H7 (cell line): ENCODE measurements at places on chromosomes 16 and 17. TPM values are rescaled to one million over a fixed set of nuclear protein-coding genes. Genes with fewer than 3 reads are reported as not detected.

CETP gene
- not detected in 2 replicates for total RNA-seq

TNFRSF13B gene
- total RNA-seq, result 0.21 TPM in 1 of 2 replicates, not detected in the other

DDX19B gene
- total RNA-seq, result 23.5 and 28.0 TPM in 2 replicates

RNF227 gene
- total RNA-seq, result 0.17 and 2.0 TPM in 2 replicates

SRP68 gene
- 31.4 and 33.4 TPM in 2 replicates for total RNA-seq

MLST8 gene
- total RNA-seq, result 25.4 and 28.6 TPM in 2 replicates

NOD2 gene
- total RNA-seq, result 0.33 TPM in 1 of 2 replicates, not detected in the other

KRTAP4-9 gene
- total RNA-seq, result not detected in 2 replicates

CD19 gene
- 1.2 and 1.9 TPM in 2 replicates for total RNA-seq

KRT39 gene
- total RNA-seq, result not detected in 2 replicates

DNA sequence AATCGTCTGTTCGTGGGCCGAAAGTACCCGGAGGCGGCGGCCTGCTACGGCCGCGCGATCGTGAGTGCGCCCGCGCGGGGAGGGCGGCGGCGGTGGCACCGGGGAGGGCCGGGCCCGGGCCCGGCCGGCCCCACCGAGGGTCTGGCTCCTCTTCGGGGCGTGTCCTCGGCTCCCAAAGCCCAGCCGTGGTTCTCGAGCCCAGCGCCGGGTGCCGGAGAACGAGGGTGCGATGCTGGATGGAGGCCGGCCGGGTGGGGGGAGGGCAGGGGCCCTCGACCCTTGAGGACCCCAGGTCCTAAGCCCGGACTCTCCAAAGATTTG, 375 bp downstream of the STUB1 start:
- DNase-seq, result peak; percentile 73

GRCh38 chr17:67400193-67400592, 23.1 kb downstream of the PITPNC1 start:
- no peak for DNase-seq

DNA sequence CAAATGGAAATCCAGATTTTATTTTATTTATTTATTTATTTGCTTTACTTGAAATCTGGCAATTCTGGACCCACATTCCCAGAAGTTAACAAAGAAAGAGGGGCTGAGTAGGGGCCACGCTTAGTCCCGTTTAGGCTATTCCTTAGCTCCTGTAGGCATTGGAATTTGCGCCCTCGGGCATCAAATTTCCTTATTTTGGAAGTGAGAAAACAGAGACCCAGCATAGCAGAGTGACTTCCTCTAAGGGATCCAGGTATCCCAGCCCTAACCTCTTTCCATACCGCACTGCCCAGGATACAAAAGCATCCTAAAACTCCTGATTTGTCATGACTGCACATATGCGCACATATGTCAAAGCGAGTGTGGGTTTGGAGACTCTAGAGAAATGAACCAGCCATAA, 19.0 kb upstream of the SMG1 start:
- no peak for DNase-seq

GRCh38 chr16:48955837-48956236, 325.8 kb downstream of the CBLN1 start:
- no peak for DNase-seq

GRCh38 chr16:11684231-11685025, 16.2 kb downstream of the SNN start:
- no peak for DNase-seq

GRCh38 chr17:34252095-34252443, 3.0 kb upstream of the CCL2 start:
- DNase-seq, result no peak

GRCh38 chr17:2030779-2031163, 818 bp downstream of the DPH1 start:
- DNase-seq, result no peak

- no peak for DNase-seq
Observed at GRCh38 chr16:78709137-78709884, 609.9 kb downstream of the WWOX start.

GRCh38 chr17:55348749-55349354, 72.8 kb downstream of the MMD start:
- peak; percentile 32 for DNase-seq

GRCh38 chr17:38415250-38416194, 12.7 kb upstream of the ARHGAP23 start:
- DNase-seq, result peak; percentile 90

DNA sequence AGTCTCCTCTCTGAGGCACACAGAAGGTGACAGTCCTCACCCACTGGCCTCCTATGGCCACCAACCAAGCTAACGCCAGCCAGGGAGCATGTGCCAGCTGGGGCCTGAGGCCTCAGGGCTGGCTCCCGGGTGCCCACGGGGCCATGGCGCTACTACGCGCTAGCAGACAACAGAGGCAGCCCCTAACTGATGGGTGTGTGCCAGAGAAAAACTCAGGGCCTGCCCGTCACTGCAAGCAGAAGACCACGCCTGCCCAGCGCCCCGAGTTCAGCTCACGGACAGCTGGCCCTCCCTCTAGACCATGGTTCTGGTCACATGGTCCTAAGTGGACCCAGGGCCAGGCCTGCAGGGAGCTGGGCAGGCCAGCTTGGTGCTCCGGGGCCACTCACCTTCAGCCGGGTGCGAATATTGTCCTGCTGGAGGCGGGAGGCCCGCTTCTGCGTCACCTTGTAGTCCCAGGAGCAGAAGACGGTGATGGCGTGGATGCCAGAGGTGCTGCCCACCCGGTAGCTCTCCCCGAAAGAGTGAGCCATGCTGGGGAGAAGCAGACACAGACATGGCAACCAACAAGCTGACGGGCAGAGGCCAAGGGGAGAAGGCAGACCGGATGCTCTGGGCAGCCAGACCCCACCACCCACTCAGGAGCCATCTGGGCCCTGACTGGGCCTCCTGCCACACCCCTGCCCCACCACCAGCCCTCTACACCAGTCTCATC, 6.2 kb downstream of the TMC6 start:
- peak; percentile 39 for DNase-seq

DNA sequence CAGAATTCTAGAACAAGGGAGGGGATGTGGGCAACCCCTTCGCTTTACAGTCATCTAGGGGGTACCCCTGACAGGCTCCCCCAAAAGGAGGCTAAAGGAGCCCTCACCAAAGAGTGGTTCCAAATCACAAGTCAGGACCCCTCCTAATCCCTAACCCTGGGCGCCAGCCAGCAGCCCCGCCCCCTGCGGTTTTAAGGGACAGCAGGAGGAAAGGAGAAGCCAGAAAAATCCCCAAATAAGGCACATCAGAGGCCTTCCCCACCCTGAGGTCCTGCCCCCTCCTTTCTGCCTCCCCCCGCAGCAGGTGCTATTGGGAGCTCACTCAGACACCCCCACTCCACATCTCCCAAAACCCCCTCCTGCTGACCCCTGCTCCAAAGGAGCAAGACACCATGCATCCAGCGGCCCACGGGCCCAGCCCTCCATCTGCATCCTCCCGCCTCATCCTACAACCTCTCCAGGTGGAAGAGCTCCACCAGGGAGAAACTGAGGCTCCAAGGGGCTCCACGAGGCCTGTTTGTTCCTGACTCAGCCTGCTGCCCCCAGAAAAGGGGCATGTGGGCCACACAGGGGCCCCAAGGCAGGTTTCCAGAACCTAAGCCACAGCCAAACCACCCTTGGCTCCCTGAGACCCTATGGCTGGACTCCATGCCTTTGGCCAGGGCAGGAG, 93.5 kb downstream of the GOSR1 start:
- peak; percentile 47 for DNase-seq

DNA sequence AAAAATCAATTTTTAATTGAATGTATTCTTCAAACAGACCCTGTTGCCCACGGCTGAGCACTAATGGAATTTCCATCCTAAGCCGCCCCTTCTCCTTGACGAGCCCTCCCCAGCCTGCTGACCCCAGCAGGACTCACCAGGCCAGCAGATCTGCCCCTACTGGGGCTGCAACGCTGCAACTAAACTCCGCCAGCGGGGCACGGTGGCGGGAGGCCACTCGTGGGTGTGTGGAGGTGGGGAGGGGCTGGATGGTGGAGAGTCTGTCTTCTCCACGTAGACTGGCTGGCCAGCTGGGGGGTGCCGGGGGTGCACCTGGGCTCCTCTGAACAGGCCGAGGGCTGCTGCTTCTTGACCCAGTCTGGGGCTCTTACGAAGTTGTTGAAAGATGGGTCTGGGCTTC, 67.8 kb downstream of the ENGASE start:
- no peak for DNase-seq

GRCh38 chr17:36791942-36792475, 145.3 kb upstream of the LHX1 start:
- peak; percentile 38 for DNase-seq

- DNase-seq, result no peak
Observed at GRCh38 chr16:85931596-85932402, 32.8 kb downstream of the IRF8 start.

DNA sequence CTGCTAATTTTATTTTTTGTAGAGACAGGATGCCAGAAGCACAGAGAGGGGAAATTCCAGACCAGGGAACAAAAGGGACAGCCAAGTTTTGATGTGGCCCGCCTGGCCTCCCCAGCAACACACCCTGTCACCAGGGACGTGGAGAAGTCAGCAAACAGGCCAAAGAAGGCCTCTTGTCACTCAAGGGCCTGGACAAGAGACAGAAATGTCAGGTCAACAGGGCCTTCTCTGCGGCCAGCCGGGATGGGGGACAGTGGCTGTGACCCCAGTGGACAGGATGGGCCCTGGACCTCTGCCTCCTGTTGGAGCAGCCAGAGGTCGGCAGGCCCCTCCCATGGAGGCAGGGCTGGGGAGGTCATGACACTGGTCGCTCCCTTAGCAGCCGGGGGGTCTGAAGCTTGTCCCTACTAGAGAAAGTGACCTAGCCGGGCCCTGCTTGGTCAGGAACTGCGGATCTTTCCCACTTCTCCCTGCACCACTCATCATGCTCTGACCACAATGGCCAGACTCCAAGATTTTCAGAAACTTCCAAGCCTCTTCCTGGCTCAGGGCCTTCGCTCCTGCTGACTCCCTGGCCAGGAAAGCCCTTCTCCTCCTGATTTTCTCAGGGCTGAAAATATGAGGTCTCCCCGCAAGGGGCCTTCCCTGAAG, 9.2 kb upstream of the TVP23A start:
- DNase-seq, result peak; percentile 43

DNA sequence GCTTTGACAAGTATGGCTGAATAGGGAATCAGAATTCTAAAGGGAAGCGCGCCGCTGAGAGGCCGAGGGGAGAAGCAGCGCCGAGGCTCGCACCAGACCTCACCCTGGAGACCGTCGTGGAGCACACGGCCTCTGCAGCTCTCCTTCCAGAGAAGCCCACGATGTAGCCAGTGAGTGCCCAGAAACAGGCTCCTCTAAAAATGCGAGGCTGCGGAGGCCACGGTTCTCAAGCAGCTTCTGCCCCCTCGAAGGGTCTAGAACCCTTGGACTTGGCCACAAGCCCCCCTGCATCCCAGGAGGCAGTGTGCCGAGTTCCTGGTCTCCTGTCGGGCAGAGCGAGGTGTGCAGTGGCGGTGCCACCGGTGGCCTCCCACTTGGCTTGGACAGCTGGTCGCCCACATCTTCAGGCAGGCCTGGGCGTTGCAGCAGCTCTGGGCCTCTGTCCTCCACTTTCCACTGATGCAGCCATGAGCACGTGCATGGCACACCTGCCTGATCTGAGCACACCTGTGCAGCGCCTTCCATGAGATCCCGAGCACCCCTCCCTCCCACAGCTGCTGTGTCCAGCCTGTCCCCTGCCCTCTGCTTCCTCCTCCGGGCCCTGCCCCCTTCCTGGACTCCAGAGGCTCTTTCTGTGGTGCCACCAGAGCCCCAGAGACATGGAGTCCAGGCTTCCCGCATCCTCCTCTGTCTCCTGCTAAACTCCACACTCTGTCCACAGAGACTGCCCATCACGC, 18.9 kb upstream of the WDR45B start:
- DNase-seq, result no peak

DNA sequence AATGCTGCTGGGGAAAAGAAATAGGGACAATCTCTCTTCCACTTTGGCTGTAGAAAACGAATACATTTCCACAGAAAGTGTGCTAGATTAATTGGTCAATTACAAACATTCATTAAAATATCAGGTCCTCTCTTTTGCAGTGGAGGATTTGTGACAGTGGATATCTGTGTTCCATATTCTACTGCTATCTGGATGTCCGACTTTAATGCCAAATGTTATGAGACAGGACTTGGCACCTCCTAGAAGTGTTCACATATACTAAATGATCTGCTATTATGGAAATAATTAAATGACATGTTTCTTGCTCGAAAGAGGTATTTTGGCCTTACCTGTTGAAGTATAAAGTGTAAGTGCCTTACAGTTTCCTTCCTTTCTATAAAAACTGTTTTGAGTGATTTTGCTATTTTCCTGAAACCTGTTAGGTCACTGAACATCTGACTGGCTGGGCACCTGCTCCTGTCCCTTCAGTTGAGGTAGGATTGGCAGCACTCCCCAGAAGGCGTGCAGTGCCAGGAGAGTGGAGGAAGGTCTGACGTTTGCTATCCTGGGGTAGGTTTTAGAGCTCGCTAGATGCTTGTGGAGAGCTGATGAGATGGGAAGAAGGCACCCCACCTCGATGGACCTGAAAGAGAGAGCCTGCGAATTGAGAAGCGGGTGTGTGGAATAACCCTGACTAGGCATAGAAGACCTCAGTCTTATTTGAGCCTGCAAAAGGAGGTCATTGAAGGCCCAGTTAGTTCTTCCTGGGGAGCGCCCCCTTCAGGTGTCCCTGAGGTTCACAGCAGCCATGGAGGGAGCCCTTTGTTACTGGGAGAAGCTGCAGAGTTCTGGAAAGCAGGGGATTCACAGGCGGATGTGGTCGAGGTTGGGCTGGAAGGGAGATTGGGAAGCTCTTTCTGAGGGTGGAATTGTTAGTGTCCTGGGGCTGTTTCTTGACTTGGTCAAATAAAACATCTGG, 159.4 kb upstream of the ZNF267 start:
- DNase-seq, result peak; percentile 70

GRCh38 chr17:36002631-36003030, 1.3 kb upstream of the CCL15 start:
- DNase-seq, result no peak

DNA sequence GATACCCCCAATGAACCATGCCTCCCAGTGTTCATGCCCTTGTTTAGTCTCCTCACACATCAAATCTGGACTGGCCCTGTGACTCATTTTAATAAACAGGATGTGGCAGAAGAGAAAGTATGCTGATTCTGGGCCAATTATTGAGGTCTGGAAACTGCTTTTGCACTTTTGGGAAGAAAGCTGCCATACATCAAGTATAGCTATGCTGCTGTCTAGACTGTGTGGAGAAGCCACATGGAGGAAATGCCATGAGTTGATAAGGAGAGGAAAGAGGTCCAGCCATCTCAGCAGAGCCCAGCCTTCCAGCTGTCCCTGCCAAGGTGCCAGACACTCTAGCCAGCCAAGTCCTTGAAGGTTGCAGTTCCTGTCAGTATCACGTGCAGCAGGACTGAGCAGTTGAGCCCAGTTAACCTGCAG, 16.7 kb downstream of the RPRML start:
- no peak for DNase-seq
